ENCODE measurements at places on chromosomes 16 and 17. TPM values are rescaled to one million over a fixed set of nuclear protein-coding genes. Genes with fewer than 3 reads are reported as not detected.

Gene HAS3
- 0.08 TPM for total RNA-seq

Gene RNF43
- 0.16 TPM for total RNA-seq

Gene PDILT
- not detected for total RNA-seq

Gene MYLK3
- 0.13 TPM for total RNA-seq

Gene STUB1
- total RNA-seq: 150 TPM

Gene CDH5
- total RNA-seq: 3.6 TPM

Gene CA7
- total RNA-seq: not detected

Gene KRT33B
- total RNA-seq: not detected

Gene IKZF3
- not detected for total RNA-seq

Gene EVPLL
- not detected for total RNA-seq

Gene BICDL2
- total RNA-seq: not detected

Gene CFAP119
- total RNA-seq: 3.0 TPM

Gene TBC1D16
- 30.8 TPM for total RNA-seq

Gene KRT33A
- total RNA-seq: not detected

Gene STH
- not detected for total RNA-seq

Gene ESRP2
- 0.52 TPM for total RNA-seq

Gene HOXB4
- total RNA-seq: 12.5 TPM

Gene KRT25
- not detected for total RNA-seq

Gene OR4D1
- total RNA-seq: 0.32 TPM

Gene CASKIN1
- total RNA-seq: 0.08 TPM

Gene TAF1C
- total RNA-seq: 18.9 TPM

Gene KRT20
- not detected for total RNA-seq

Gene ABCC11
- total RNA-seq: not detected

Gene NECAB2
- total RNA-seq: 0.39 TPM

Gene CLEC19A
- not detected for total RNA-seq

Gene PIPOX
- 0.52 TPM for total RNA-seq

Gene UTS2R
- 0.13 TPM for total RNA-seq

Gene ITGAE
- total RNA-seq: 26.0 TPM

Gene FOXJ1
- not detected for total RNA-seq

Gene WIPF2
- 9.1 TPM for total RNA-seq

Gene NOG
- total RNA-seq: 0.08 TPM

Gene ATP1B2
- total RNA-seq: not detected

Gene AKAP1
- total RNA-seq: 7.9 TPM
